ENCODE measurements at places on chromosomes 4 and X. TPM values are rescaled to one million over a fixed set of nuclear protein-coding genes. Genes with fewer than 3 reads are reported as not detected.

- peaks cover 2% of the 10 kb centered on the region for H3K27me3 ChIP-seq
- no peak overlapping the region for H3K4me3 ChIP-seq
- no peak for DNase-seq
- no peaks in the 10 kb centered on the region for H3K4me1 ChIP-seq
- H3K27ac ChIP-seq = no peak overlapping the region
These were observed 124.6 kb downstream of the RRAGB start for GRCh38 chrX:55841962-55842752.

The PTCHD1 gene
- total RNA-seq = 0.87 TPM

GRCh38 chr4:7887436-7887835 is 52.2 kb downstream of the AFAP1 start:
- no peak overlapping the region for H3K4me3 ChIP-seq
- peaks cover 15% of the 10 kb centered on the region for H3K4me1 ChIP-seq
- peaks cover 3% of the 10 kb centered on the region for H3K36me3 ChIP-seq

- no peak for DNase-seq
- peaks cover 4% of the 10 kb centered on the region for H3K27me3 ChIP-seq
- H3K4me1 ChIP-seq = peaks cover 7% of the 10 kb centered on the region
- no peak overlapping the region for H3K27ac ChIP-seq
These were observed 30.9 kb downstream of the MGST2 start for GRCh38 chr4:139696491-139696890.

The EVC2 gene
- 7.4 TPM for total RNA-seq

The POF1B gene
- total RNA-seq = not detected

DNA sequence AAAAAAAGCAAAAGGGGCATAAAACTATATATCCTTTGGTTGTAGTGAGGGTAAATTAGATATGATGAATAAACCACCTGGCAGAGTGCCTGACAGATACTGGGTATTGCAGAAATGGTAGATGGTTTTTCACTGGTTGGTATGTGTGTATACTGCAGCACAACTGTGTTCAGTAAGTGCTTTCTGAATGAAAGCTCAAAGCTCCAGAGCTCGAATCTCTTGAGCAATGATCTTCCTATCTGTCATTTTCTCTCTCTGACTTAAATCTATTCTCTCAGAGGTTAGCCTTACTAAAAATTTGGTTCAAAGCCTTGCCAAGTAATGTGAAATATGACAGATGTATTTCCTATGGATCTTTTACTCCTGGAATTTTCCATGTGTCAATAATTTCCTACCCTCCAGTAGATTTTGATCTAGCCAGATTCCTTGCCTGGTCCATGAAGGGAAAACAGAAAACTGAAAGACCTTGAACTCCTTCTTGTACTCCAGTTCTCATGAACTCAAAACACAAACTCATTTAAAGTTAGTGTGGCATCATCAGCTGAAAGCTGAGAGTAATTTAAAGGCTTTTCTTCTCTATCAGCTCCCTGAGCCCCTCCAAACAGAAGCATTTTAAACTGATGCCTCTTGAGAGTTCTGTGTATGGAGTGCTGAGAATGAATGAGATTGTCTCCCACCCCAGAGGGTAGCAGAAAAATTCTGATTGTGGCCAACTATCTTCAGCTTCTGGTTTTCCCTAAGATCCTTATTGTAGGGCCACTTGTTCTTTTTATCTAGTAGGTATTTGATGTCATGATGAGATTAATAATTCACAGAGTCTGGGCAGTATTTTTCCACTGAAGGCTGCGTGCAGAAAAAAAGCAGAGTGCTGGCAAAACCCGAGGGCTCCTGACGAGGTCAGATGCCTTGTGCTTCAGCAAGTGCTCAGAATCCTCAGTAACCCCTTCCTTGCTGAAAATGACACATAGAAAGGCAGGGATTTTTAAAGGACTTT is 363.4 kb upstream of the BOD1L1 start:
- H3K36me3 ChIP-seq = no peaks in the 10 kb centered on the region
- no peaks in the 10 kb centered on the region for H3K27me3 ChIP-seq
- H3K27ac ChIP-seq = no peak overlapping the region
- no peak overlapping the region for H3K4me3 ChIP-seq
- DNase-seq = no peak

DNA sequence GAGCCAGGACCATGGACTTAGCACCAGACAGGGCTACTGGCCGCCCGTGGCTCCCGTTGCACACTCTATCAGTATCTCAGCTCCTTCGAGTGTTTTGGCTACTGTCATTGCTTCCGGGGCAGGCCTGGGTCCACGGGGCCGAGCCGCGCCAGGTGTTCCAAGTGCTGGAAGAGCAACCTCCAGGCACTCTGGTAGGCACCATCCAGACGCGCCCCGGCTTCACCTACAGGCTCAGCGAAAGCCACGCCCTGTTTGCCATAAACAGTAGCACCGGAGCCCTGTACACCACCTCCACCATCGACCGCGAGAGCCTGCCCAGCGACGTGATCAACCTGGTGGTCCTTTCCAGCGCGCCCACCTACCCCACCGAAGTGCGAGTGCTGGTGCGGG is 1.6 kb downstream of the FAT4 start:
- H3K27me3 ChIP-seq = peaks cover 22% of the 10 kb centered on the region
- peaks cover 53% of the 10 kb centered on the region for H3K4me1 ChIP-seq
- H3K4me3 ChIP-seq = peak overlapping the region; percentile 100

GRCh38 chrX:75303795-75304194 is 29.9 kb downstream of the UPRT start:
- H3K27me3 ChIP-seq = no peaks in the 10 kb centered on the region
- H3K4me3 ChIP-seq = no peak overlapping the region
- H3K36me3 ChIP-seq = peaks cover 25% of the 10 kb centered on the region
- peaks cover 2% of the 10 kb centered on the region for H3K4me1 ChIP-seq
- no peak for DNase-seq

- peaks cover 11% of the 10 kb centered on the region for H3K36me3 ChIP-seq
- DNase-seq = no peak
- no peak overlapping the region for H3K27ac ChIP-seq
These were observed 84.3 kb upstream of the PGRMC2 start for GRCh38 chr4:128371876-128372275.

The CT45A5 gene
- not detected for total RNA-seq

GRCh38 chrX:67604979-67605703 is 61.3 kb downstream of the AR start:
- no peak overlapping the region for H3K4me3 ChIP-seq
- no peaks in the 10 kb centered on the region for H3K27me3 ChIP-seq
- H3K4me1 ChIP-seq = peaks cover 5% of the 10 kb centered on the region
- peak overlapping the region; percentile 76 for H3K27ac ChIP-seq
- H3K36me3 ChIP-seq = no peaks in the 10 kb centered on the region

The FOXR2 gene
- not detected for total RNA-seq

The NAT8L gene
- total RNA-seq = 0.36 TPM

GRCh38 chrX:13938051-13938828 is 91.5 kb downstream of the GEMIN8 start:
- H3K27me3 ChIP-seq = peaks cover 2% of the 10 kb centered on the region
- peaks cover 7% of the 10 kb centered on the region for H3K4me1 ChIP-seq
- H3K27ac ChIP-seq = no peak overlapping the region
- H3K36me3 ChIP-seq = peaks cover 3% of the 10 kb centered on the region
- peak; percentile 45 for DNase-seq

The STARD8 gene
- total RNA-seq = 82.7 TPM

The CT83 gene
- total RNA-seq = not detected

All from endothelial cell (in vitro differentiated cells).